ENCODE measurements at places on chromosomes 1 and 21. TPM values are rescaled to one million over a fixed set of nuclear protein-coding genes. Genes with fewer than 3 reads are reported as not detected.

The PDC gene
- not detected for total RNA-seq

The SFN gene
- total RNA-seq, result 0.13 TPM

The CSMD2 gene
- total RNA-seq, result under 0.01 TPM

The DCST1 gene
- not detected for total RNA-seq

The CLCA4 gene
- not detected for total RNA-seq

The OLFML2B gene
- 0.28 TPM for total RNA-seq

The TNFRSF18 gene
- total RNA-seq, result 0.18 TPM

The NPHS2 gene
- not detected for total RNA-seq

The RALGPS2 gene
- total RNA-seq, result 17.2 TPM

The ICOSLG gene
- 2.1 TPM for total RNA-seq

The NTRK1 gene
- under 0.01 TPM for total RNA-seq

The PDZK1 gene
- total RNA-seq, result 0.14 TPM

The OR2T2 gene
- total RNA-seq, result not detected

The GJC2 gene
- total RNA-seq, result 1.4 TPM

The JAM2 gene
- 2.2 TPM for total RNA-seq

The INTS7 gene
- 18.5 TPM for total RNA-seq

The FCRL1 gene
- total RNA-seq, result not detected
